Kasumi-1 (cell line): ENCODE measurements at places on chromosomes 7 and 10.

GRCh38 chr10:59954296-59954695 is 47.9 kb upstream of the CCDC6 start:
- DNase-seq: no peak

DNA sequence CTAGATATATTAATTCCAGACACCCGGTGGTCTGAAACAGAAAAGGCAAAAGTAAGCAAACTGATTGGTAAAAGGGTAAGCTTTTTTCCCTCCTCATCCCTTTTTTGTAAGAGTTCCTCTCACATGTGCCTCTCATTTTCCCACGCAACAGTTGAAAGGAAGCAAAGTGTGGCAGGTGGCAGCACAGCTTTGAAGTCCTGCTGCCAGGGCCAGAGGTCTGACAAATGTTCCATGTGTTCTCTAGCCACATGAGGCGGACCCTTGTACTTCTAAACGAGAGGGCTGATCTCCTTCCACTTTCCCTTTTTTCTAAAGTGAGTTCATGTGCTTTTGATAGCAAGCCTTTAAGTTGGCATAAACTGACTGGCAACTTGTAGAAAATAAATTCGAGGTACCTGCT is 217.5 kb downstream of the POLR1F start:
- no peak for DNase-seq

DNA sequence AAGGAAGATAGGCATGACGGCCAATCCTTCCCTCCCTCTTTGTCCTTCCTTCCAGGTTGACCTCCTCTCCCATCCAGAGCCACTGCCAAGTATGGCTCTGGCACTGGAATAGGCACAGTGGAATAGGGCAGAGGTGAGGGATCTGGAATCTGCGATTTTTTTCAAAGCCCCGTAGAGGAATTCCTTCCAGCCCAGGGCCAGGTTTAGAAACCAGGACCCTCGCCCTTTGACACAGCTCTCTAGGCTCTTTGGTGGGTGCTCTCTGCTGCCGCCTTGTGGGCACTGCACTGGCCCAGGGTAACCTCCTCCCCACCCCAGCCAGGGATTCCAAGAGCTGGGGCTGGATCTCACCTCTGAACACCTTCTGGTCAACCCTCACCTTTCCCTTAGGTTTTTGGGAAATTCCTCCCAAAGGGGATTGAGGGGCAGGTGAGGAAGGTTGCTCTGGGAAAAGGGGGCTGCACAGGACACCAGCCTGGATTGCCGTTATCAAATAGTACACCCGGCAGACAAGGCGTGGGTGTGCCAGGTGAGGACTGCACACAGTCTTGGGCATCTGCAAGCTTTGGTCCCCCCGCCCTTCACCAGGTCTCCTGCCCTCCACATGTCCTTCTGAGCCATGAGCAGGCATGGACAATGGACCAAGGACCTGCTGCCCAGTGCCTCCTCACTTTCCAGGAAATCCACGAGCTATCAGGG is 22.8 kb downstream of the C10orf105 start:
- DNase-seq: peak; percentile 58

DNA sequence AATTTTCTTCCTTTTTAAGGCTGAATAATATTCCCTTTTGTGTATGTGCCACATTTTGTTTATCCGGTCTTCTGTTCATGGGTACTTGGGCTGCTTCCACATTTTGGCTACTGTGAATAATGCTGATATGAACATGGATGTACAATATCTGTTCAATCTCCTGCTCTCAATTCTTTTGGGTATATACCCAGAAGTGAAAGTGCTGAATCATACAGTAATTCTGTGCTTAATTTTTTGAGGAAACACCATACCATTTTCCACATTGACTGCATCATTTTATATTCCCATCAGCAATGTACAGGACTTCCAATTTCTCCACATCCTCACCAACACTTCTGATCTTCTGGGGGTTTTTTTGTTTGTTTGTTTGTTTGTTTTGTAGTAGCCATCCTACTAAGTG is 135.0 kb upstream of the INHBA start:
- DNase-seq: no peak

- DNase-seq: peak; percentile 43
These were observed 28.2 kb downstream of the COL26A1 start for GRCh38 chr7:101390901-101391301.

DNA sequence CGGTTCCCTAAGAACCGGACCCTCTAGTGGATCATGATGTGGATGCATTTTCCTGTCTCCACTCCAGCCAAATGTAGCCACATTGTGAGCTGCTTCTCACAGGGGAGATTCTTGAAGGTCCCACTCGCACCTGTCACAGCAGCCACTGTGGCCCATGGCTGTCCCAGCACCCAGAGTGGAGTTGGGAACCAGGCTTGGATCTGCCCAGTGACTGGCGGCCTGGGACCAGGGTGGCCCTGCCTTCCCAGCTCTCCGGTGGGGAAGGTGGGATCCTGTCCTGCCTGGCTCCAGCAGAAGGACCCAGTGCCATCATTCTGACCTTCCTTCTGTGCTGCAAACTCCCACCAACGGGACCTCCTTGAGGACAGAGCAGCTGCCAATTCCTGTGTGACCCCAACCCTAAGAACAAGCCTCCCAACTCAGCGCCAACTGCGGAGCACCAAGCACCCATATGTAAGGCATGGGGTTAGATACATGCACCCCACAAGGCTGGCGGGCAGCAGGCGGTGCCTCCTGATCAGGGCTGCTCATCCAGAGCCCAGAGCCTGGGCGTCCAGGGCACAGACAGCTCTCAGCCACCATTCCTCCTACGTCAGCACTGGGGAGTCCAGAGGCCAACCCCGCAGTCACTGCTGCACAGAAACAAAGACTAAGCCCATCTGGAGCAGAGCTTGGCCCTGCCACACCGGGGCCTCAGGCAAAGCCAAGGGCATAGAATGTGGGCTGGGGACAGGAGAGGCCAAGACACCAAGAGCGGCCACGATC is 28.8 kb downstream of the EBF3 start:
- DNase-seq: no peak

DNA sequence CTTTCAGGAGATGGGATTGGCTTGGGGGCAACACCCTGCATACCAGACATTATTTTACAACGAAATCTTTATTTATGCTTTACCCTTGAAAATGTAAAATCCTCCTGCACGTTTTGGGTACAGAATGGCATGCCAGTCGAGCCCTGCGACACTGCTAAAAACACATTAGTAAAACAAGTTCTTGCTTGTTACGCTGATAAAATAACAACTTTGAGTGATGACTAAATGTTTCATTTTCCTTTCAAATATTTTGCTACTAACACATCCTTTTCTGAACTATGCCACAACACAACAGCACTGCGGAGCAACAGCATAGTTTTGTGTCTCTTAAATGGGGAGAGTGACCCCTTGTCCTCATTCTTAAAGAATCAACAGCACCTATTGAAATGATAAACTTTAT is 76.0 kb upstream of the SEMA3D start:
- DNase-seq: no peak

- no peak for DNase-seq
These were observed 229.7 kb downstream of the TSPAN12 start for GRCh38 chr7:120628251-120628650.

DNA sequence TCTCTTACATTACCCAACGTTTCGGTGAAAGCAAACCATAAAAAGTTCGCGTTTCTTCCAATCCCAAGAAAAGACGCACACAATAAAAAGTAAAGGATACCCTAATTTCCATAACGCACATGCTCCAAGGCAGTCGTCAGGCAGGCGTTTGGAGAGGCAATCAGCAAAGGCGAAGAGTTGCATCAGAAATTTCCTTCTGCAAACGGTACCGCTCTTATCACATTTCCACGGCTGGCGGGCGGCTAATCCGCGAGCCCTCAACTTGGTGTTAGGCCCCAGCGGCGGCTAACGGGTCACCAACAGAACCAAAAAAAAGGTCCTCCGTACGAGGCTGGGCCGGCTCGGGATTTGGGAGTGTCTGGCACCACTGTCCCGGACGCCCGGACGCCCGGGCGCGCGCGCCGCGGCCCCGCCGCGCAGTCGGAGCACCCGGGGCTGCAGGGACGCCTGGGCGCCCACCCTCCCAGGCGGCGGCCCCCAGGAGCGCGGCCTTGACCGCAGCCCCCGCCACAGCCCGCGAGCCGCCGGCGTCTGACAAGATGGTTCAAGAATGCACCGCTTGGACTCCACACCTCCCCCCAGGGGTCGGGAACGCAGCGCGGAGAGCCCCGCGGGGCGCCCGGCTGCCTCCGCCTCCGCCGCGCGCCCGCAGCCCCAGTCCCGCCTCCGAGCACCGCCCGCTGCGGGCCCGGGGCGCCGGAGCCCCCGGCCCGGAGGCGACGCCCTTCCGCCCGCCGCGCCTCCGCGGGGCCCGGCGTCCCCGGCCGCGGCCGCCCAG is 9.8 kb upstream of the GRB10 start:
- DNase-seq: no peak
